AG04450 (cell line): ENCODE measurements at places on chromosomes 7 and 10.

DNA sequence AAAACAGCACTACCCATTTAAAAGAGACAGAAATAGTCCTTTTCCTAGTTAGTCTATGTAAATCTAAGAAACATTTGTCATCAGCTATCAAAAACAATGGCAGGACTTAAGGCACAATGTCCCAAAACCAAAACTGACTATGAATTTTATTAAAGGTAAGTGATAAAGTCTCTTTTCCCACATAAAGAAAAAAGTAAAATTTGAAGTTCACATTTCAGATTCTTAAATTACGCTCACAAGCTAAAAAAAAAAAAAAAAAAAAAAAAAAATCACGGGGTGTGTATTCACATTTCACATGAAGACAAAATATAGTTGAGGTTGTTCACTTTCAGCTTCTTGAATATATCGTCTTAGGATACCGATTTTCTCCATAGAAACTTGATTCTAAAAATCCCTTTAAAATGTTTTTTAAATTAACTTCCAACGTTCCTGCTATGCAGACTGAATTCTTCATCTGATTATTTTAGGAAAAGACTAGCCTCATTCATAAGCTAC, 1.6 kb downstream of the P4HA1 start:
- no peak for DNase-seq

GRCh38 chr7:148835854-148836253, 48.2 kb downstream of the EZH2 start:
- DNase-seq: no peak

DNA sequence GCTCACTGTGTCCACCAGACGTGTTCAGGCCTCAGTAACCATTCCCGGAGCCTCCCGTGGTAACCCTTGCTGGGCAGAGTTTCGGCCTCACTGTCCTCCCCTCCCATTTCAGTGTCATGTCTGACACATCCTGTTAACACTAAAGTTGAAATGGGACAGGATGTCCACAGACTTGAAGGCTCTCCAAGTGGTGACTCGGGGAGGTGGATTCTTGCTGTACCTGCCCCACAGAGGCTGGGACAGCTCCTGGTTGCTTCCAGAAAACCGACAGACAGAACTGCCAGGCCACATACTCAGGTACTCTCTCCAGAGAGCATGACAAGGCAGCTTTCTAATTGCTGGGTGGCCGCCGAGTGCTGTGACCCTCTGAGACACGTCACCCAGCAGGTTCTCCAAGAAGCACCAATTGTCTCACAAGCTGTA, 17.9 kb upstream of the CYTH3 start:
- DNase-seq: no peak

GRCh38 chr10:110006358-110007160, 1.2 kb upstream of the ADD3 start:
- no peak for DNase-seq

DNA sequence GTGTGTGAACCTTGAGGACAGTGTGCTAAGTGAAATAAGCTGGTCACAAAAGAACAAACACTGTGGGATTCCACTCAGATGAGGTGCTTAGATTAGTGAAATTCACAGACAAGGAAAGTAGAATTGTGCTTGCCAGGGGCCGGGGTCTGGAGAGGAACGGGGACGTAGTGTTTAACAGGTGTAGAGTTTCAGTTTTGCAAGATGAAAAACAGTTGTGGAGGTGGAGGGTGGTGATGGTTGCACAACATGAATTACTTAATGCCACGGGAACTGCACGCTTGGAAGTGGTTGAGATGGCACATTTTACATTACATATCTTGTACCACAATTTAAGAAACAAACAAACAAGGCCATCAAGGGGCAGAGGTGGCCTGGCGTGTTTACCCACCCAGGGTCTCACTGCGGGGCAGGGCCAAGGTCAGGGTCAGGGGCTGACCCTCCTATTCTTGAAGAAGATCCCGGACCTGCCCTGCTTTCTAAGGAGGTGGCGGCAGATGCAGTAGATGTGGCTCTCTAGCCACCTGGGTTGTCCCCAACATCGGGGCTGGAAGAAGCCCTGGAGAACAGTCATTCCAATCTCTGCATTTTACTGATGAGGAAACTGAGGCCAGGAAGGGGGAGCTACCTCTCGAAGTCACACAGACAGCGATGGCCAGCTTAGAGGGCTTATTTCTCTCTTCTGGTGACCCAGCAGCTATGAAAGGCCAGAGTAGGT, 91.5 kb upstream of the LRRC4 start:
- no peak for DNase-seq

DNA sequence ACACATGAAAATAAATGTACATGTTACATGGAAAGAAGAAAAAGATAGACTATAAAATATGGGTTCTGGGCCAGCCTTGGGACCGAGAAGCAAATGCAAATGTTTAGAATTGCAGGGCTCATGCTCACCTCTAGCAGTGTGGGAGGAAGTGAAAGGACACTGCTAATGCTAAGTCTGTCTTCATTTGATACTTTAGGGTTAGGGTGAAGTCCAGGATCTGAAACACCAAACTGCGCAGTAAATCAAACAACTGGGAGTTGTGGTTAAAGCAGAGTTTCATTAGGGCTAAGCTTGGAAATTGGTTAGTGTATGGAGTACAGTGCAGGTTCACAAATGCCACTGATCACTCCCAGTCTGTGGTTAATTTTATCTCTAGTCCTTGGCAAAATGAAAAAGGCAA, 73.2 kb upstream of the PDK4 start:
- no peak for DNase-seq
